ENCODE measurements at places on chromosomes 11 and 22.

GRCh38 chr22:31584804-31585160 is 77.2 kb downstream of the PISD start:
- no peak overlapping the region for H3K4me3 ChIP-seq
- H3K27me3 ChIP-seq = no peaks in the 10 kb centered on the region
- DNase-seq = no peak
- H3K27ac ChIP-seq = peak overlapping the region; percentile 15

- peak overlapping the region; percentile 52 for H3K4me3 ChIP-seq
- no peaks in the 10 kb centered on the region for H3K27me3 ChIP-seq
- H3K4me1 ChIP-seq = peaks cover 17% of the 10 kb centered on the region
Measured at GRCh38 chr22:19290400-19291217, 910 bp downstream of the CLTCL1 start.

DNA sequence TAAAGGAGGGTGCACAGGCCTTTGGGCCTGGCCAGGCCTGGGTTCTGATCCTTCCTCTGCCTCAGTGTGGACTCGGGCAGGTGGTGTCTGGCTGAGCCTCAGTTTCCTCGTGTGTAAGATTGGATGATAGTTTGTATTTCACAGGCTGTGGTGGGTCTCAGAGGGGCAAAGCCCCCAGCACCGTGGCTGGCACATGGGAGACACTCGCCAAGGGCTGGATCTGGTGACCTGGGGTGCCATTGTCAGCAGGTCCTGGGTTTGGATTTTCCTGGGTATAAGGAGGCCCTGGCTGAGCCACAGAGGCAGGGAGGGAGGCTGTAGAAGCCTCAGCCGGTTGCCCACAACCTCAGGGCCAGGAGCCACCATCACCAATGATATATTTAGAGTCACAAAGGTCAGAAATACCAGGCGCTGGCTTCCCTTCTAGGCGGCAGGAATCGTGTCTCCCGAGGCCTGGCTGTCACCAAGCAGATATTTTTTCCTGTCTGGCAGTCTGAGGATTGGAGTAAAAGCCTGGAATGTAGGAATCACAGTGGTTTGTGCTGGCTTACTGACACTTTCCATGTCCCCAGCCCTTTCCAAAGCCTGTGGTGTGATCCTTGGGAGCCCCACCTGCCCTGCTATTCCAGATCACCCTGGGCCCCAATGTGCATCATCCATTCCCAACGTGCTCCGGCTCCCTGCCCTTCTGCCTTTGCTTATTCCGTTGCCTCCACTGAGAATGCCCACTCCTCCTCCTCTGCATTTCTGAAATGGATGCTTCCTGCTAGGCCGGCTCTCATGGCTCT is 15.6 kb downstream of the KCNC1 start:
- DNase-seq = no peak
- no peaks in the 10 kb centered on the region for H3K27me3 ChIP-seq
- no peak overlapping the region for H3K27ac ChIP-seq
- no peaks in the 10 kb centered on the region for H3K36me3 ChIP-seq

DNA sequence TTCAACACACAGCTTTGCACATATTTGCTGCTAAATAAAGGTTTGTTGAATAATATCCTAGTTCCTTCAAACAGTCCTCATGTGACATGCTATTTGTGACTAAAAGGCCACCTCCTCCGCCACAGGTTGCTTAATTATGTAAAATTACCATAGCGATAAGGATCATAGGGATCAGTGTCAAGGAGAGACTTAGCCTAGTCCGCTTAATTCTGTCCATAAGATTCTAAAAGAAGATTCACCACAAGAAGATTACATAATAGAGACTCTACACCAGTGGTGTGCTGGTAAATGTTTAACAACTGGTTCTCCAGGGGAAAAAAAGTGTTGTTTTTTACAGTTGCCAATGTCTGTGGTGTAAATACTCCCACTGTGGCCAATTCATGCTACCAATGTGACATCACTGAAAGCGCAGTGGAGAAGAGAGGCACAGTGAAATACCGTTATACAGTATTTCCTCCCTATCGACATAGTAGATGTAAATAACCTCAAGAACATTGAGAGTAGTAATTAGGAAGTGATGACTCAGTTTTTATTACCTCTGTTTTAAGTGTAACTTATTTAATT is 4.2 kb upstream of the CHRDL2 start:
- H3K4me3 ChIP-seq = no peak overlapping the region
- H3K27me3 ChIP-seq = peaks cover 14% of the 10 kb centered on the region
- no peak for DNase-seq
- no peaks in the 10 kb centered on the region for H3K4me1 ChIP-seq

DNA sequence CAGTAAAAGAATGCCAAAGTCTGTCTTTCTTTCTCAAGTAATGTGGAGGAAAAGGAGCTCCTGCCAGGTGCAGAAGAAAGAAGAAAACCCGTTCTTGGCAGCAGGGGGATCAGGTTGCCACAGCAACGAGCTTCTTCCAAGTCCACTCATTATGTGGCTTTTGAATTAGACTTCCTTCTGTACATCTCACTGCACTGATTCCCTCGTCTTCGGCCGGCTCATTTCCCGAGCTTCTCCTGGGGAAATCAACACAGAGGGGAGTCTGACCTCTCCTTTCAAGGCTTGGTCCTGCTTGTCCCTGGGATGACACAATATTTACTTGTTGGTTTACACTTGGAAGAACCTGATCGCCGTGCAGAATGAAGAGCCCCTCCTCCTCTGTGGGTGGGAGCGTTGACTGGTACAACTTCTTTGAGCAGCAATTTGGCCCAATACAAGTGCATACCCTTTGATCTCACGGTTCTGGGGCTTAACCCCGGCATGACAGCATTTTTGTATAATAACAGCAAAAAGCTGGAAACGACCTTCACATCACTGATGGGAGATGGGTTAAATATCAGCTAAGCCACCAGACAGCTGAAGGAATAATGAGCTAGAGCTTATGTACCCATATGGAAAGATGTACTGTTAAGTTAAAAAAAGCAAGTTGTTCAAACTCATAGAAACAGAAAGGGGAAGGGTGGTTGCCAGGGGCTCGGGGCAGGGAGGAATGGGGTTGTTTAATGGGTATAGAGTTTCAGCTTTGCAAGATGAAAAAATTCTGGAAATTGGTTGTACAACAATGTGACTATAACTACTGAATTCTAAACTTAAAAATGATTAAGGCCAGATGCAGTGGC is 35.4 kb downstream of the MCHR1 start:
- H3K27ac ChIP-seq = no peak overlapping the region
- peaks cover 9% of the 10 kb centered on the region for H3K4me1 ChIP-seq
- DNase-seq = no peak
- H3K4me3 ChIP-seq = no peak overlapping the region

GRCh38 chr11:111413849-111414248 is 34.8 kb upstream of the POU2AF1 start:
- no peak for DNase-seq
- peaks cover 11% of the 10 kb centered on the region for H3K4me1 ChIP-seq
- no peak overlapping the region for H3K4me3 ChIP-seq

DNA sequence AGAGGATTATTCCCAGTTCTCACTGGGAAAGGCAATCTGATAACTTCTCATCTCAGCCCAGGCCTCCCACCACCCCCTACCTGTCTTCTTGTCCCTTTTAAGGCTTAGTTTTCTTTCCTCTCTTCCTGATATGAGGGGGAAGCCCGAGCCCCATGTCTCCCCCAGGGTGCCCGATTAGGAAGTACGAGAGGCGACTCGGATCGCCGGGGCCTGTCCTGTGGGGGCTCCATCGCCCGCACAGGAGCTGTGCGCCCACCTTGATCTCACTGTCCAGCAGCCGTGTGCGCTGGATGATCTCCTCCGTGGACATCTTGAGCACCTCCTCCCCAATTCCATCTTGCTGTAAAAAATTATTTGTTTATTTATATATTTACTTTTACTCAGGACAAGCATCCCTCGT is 628 bp downstream of the PSMC3 start:
- H3K27ac ChIP-seq = peak overlapping the region; percentile 93
- peaks cover 26% of the 10 kb centered on the region for H3K36me3 ChIP-seq
- H3K4me3 ChIP-seq = peak overlapping the region; percentile 99
- peaks cover 13% of the 10 kb centered on the region for H3K4me1 ChIP-seq
- no peaks in the 10 kb centered on the region for H3K27me3 ChIP-seq

GRCh38 chr11:68064926-68065325 is 26.1 kb downstream of the TCIRG1 start:
- H3K27me3 ChIP-seq = no peaks in the 10 kb centered on the region
- DNase-seq = no peak
- no peak overlapping the region for H3K4me3 ChIP-seq
- H3K4me1 ChIP-seq = no peaks in the 10 kb centered on the region
- H3K36me3 ChIP-seq = no peaks in the 10 kb centered on the region

GRCh38 chr11:116502641-116503061 is 270.1 kb downstream of the BUD13 start:
- no peak overlapping the region for H3K27ac ChIP-seq
- H3K4me1 ChIP-seq = no peaks in the 10 kb centered on the region
- no peaks in the 10 kb centered on the region for H3K36me3 ChIP-seq
- peaks cover 3% of the 10 kb centered on the region for H3K27me3 ChIP-seq
- DNase-seq = no peak
- no peak overlapping the region for H3K4me3 ChIP-seq

DNA sequence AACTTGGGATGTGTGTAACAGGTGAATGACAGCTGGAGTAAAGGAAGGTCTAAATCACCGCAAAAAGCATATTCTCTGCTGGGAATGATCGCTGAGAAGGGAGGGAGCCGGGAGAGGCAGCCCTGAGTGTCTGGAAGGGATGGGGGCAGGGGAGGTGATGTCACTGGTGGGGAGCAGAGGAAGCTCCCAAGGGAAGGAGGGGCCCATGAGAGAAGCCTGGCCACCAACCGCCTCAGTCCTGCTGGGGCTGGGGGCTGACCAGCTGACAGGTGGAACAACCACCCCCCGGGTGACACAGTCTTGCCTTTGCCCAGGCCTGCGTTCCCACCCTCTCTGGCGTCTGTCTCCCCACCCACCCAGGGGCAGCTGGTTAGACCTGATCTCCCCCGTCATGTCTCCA is 6.0 kb upstream of the FLRT1 start:
- H3K36me3 ChIP-seq = no peaks in the 10 kb centered on the region
- no peaks in the 10 kb centered on the region for H3K4me1 ChIP-seq
- peaks cover 4% of the 10 kb centered on the region for H3K27me3 ChIP-seq
- H3K4me3 ChIP-seq = no peak overlapping the region
- no peak for DNase-seq

DNA sequence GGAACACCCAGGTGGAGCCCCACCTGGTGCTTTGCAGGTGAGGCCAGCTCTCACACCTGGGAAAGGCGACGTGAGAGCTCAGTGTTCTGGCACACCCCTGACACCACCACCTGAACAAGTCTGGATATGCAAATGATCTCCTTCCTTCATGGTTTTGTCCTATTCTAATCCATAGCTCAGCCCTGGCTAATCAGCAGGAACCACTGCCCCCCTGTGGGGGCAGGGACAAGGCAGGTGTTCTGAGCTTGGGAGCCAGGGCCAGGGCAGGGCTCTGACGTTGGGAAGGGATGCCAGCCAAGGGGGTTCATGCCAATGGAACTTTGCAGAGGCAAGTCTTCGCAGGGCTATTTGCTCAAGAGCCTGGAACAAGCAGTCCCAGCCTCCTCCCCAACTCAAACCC is 144.2 kb downstream of the TRIM29 start:
- H3K36me3 ChIP-seq = no peaks in the 10 kb centered on the region
- H3K4me3 ChIP-seq = no peak overlapping the region
- no peaks in the 10 kb centered on the region for H3K4me1 ChIP-seq
- no peak overlapping the region for H3K27ac ChIP-seq

Data from CD8-positive, alpha-beta memory T cell (primary cell).